ENCODE measurements at places on chromosomes 16 and 17. TPM values are rescaled to one million over a fixed set of nuclear protein-coding genes. Genes with fewer than 3 reads are reported as not detected.

The TBC1D28 gene
- not detected for total RNA-seq

The CD300E gene
- not detected for total RNA-seq

The NPIPA3 gene
- total RNA-seq, result 2.1 TPM

The CUEDC1 gene
- total RNA-seq, result 0.29 TPM

The HYDIN gene
- total RNA-seq, result not detected

The NDE1 gene
- 119 TPM for total RNA-seq

DNA sequence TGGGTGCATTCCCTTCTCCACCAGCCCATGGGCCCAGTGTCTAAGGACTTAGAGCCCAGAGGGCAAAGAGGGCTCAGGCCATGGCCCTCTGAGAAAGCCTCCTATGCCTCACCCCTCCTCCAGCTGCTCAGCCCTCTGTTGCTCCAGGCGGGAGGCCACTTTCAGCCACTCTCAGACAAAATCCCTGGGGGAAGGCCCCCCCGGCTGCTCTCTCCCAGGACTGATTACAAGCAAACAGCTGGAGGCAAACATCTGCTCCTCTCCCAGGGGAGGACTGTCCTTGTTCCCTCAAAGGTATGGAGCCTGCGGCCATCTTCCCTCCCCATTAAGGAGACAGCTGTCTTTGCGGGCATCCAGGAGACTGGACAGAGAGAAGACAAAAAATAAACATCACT, 54.9 kb upstream of the DLX4 start:
- DNase-seq, result no peak
- H3K4me1 ChIP-seq, result peaks cover 4% of the 10 kb centered on the region
- no peaks in the 10 kb centered on the region for H3K36me3 ChIP-seq

GRCh38 chr16:84754353-84754856, 54.6 kb downstream of the USP10 start:
- no peaks in the 10 kb centered on the region for H3K27me3 ChIP-seq
- H3K36me3 ChIP-seq, result peaks cover 12% of the 10 kb centered on the region
- peak; percentile 65 for DNase-seq
- H3K4me1 ChIP-seq, result peaks cover 87% of the 10 kb centered on the region
- H3K4me3 ChIP-seq, result peak overlapping the region; percentile 36

GRCh38 chr16:11165894-11166665, 89.9 kb downstream of the SOCS1 start:
- peaks cover 3% of the 10 kb centered on the region for H3K36me3 ChIP-seq
- H3K4me1 ChIP-seq, result peaks cover 12% of the 10 kb centered on the region
- H3K27ac ChIP-seq, result no peak overlapping the region
- no peaks in the 10 kb centered on the region for H3K27me3 ChIP-seq

DNA sequence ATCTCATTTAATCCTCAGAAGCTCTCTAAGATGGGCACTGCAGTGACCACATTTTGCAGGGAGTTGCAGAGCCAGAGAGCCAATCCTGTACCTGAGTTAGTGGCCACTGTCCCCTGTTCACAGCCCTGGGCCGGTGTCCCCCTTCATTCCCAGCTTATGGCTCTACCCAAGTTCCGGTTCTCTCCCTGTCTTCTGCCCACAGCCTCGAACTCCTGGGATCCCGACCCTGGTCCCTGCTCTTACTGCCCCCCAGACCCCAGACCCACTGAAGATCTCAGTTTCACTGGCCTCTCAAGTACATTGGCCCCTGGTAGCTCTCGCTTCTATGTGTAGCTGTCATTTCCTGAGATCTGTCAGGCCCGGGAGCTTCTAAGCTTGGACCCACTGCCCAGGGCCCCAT, 12.2 kb downstream of the ASGR2 start:
- peaks cover 10% of the 10 kb centered on the region for H3K27me3 ChIP-seq
- H3K36me3 ChIP-seq, result no peaks in the 10 kb centered on the region
- H3K27ac ChIP-seq, result no peak overlapping the region

DNA sequence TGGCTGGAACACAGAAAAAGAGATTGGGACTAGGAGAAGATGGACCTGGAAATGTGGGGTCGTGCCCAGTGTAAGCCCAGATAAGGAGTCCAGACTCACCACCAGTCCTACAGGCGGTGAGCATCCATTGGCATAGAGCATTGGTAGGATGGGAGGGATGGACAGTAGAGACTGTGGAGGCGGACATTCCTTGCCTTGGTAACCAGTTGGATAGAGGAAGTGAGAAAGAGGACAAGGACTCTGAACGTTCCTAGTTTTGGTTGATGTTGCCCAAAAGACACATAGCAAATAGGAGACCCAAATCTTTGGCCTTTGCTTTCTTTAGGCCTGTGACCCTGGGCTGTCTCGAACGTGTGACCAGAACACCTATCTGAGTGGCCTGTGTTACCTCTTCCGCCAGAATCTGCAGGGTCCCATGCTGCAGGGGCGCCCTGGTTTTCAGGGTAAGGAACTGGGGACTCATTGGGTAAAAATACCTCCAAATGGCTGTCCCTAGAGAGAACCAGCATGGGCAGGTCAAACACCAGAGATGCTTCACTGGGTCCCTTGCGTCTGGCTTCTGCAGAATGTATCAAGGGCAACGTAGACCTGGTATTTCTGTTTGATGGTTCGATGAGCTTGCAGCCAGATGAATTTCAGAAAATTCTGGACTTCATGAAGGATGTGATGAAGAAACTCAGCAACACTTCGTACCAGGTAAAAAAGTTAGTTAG, 6.4 kb downstream of the ITGAL start:
- peaks cover 76% of the 10 kb centered on the region for H3K36me3 ChIP-seq
- H3K27me3 ChIP-seq, result no peaks in the 10 kb centered on the region

GRCh38 chr16:13333336-13333735, 431.9 kb downstream of the SHISA9 start:
- H3K4me1 ChIP-seq, result no peaks in the 10 kb centered on the region
- H3K27me3 ChIP-seq, result no peaks in the 10 kb centered on the region
- no peak overlapping the region for H3K4me3 ChIP-seq
- H3K36me3 ChIP-seq, result no peaks in the 10 kb centered on the region
- DNase-seq, result no peak

GRCh38 chr17:77126519-77126918, 14.2 kb upstream of the SEC14L1 start:
- DNase-seq, result no peak
- no peaks in the 10 kb centered on the region for H3K27me3 ChIP-seq
- H3K36me3 ChIP-seq, result no peaks in the 10 kb centered on the region
- no peak overlapping the region for H3K4me3 ChIP-seq
- H3K4me1 ChIP-seq, result peaks cover 36% of the 10 kb centered on the region

DNA sequence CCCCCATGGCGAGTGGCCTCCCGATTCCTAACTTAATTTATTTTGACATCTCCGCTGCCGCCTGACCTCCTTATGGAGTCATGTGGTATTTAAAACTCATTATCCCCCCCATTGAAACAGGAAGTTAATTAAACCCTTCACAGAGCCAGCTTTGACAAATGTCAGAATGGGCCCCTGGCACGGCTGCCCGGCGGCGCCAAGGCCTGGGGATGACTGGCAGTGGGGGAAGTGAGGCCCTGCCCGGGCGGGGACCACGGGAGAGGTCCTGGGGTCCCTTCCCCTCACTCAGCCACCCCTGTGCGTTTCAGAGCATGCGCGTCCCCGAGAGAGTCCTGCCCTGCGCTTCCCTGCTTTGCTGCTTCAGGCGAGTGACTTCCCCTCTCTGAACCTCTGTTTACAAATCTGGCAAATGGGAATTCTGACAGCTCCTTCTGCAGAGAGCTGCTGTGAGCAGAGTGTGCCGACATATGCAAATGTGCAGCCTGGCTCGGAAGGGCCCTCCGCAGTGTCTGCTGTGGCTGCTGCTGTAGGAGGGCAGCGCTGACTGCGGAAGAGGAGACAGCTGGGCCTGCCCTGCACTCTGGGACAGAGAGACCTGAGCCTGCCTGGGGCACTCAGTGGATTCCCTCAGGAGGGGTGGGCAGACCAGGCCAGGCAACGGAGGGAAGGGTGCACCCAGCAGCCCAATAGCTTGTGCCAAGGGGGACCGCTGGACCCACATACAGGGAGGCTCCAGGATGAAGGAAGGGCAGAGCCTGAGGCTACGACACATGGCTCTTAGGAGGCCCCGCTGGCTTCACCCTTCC, 4.4 kb upstream of the ZFPM1 start:
- no peak for DNase-seq
- no peak overlapping the region for H3K27ac ChIP-seq
- no peak overlapping the region for H3K4me3 ChIP-seq
- no peaks in the 10 kb centered on the region for H3K36me3 ChIP-seq
- peaks cover 9% of the 10 kb centered on the region for H3K4me1 ChIP-seq

DNA sequence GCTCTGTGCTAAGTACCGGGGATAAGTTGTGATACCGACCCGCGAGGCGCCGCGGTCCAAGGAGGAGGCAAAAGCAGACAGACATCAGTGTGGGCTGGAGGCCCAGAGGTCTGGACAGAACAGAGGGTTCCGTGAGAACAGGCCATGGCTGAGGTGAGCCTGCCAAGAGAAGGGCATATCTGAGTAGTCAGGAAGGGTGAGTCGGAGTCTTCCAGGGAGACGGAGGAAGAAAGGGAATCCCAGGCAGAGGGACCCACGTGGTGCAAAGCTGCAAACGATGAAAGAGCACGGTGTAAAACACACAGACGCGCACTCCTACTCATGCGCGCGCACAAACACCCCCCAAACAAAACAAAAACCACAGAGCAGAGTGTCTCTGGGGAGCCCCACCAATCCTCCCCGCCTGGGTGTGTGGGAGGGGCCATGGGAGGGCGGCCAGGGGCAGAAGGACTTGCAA, 18.1 kb downstream of the RHBDL3 start:
- no peak overlapping the region for H3K4me3 ChIP-seq
- H3K27ac ChIP-seq, result no peak overlapping the region
- H3K4me1 ChIP-seq, result no peaks in the 10 kb centered on the region
- no peaks in the 10 kb centered on the region for H3K36me3 ChIP-seq

- no peaks in the 10 kb centered on the region for H3K4me1 ChIP-seq
- no peaks in the 10 kb centered on the region for H3K36me3 ChIP-seq
- no peak for DNase-seq
- no peak overlapping the region for H3K27ac ChIP-seq
- peaks cover 6% of the 10 kb centered on the region for H3K27me3 ChIP-seq
Measured at GRCh38 chr17:62712171-62712581, 84.7 kb downstream of the MRC2 start.

DNA sequence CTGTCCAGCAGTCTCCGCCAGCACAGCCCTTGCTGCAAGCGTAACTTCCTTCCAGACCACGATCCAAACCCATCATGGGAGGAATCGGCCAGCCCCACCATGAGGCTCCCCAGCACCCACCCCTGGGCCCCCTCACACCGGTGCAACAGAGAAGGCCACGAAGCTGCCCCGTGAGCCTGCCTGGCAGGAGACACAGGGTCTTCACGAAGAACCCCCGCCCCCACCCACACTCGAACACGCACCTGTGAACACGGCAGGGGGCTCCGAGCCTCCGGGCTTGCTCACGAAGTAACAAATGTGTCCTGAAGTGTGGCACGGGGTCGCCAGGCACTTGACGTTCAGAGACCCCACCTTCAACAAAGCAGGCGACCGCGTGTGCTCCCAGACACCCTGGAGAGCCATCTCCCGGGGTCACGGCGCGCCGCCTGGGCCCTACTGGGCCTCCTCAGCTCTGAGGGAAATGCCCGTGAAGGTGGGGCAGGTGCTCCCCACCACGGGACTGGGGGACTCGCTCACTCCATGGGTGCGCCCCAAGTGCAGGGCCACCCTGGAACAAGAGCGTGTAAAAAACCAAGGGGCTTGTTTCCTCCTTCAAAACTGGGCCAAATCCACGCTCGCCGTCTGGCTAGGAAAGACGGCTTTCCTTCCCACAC, 7.6 kb downstream of the HAGH start:
- H3K27ac ChIP-seq, result no peak overlapping the region
- DNase-seq, result no peak
- H3K4me3 ChIP-seq, result no peak overlapping the region

- H3K27ac ChIP-seq, result no peak overlapping the region
- peak; percentile 57 for DNase-seq
- H3K4me1 ChIP-seq, result peaks cover 15% of the 10 kb centered on the region
Measured at GRCh38 chr17:82848022-82848592, 8.3 kb upstream of the ZNF750 start.

GRCh38 chr17:68356949-68357455, 65.7 kb downstream of the ARSG start:
- peaks cover 50% of the 10 kb centered on the region for H3K4me1 ChIP-seq
- H3K36me3 ChIP-seq, result peaks cover 7% of the 10 kb centered on the region
- H3K4me3 ChIP-seq, result peak overlapping the region; percentile 40
- no peaks in the 10 kb centered on the region for H3K27me3 ChIP-seq
- peak; percentile 35 for DNase-seq
- peak overlapping the region; percentile 68 for H3K27ac ChIP-seq

GRCh38 chr17:27525316-27525715, 69.1 kb downstream of the KSR1 start:
- peaks cover 68% of the 10 kb centered on the region for H3K4me1 ChIP-seq
- no peaks in the 10 kb centered on the region for H3K27me3 ChIP-seq
- H3K36me3 ChIP-seq, result no peaks in the 10 kb centered on the region
- no peak overlapping the region for H3K4me3 ChIP-seq
- no peak for DNase-seq

GRCh38 chr16:65767125-65767524, 599.4 kb upstream of the CDH5 start:
- no peak for DNase-seq
- no peaks in the 10 kb centered on the region for H3K27me3 ChIP-seq
- H3K4me3 ChIP-seq, result no peak overlapping the region
- H3K36me3 ChIP-seq, result no peaks in the 10 kb centered on the region
- H3K27ac ChIP-seq, result no peak overlapping the region
- H3K4me1 ChIP-seq, result no peaks in the 10 kb centered on the region

DNA sequence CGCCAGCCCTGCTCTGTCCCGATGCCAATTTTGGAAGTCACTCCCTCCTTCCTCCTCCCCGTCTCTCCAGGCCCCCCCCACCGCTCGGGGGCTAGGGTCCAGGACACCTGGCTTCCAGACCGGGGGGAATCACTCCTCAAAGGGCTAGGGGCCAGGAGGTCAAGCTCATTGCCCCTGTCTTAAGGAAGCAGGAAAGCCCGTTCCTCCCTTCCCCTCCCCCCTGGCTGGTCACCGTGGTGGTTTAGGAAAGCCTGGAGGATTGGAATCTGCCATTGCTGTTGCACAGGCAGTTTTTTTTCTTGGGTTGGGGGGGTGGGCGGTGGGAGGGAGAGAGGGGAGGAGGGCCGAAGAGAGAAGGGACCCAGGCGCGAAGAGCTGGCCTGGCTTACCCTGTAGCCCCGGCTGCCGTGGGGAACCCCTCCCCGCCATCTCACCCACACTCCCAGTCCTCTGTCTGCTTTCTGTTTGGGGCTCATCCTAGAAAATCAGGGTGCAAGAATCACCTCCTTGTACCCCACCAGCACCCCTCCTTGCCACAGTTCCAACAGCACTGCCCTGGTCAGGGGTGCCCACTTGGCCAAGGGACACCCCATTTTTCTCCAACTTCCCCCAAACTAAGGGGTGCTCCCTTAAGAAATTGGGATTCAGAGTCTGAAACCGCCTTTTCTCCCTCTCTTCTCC, 2.9 kb upstream of the BCL6B start:
- H3K27me3 ChIP-seq, result peaks cover 2% of the 10 kb centered on the region
- no peak overlapping the region for H3K27ac ChIP-seq
- no peak for DNase-seq
- peaks cover 21% of the 10 kb centered on the region for H3K36me3 ChIP-seq
- peaks cover 59% of the 10 kb centered on the region for H3K4me1 ChIP-seq

All from activated CD4-positive, alpha-beta memory T cell treated with anti-CD3 and anti-CD28 coated beads for 36 hours (primary cell).